Stimulated activated CD8-positive, alpha-beta memory T cell treated with anti-CD3 and anti-CD28 coated beads, Interleukin-15, amount 100 ng/mL, for 4 hours (primary cell): ENCODE measurements at places on chromosomes 11 and 22.

DNA sequence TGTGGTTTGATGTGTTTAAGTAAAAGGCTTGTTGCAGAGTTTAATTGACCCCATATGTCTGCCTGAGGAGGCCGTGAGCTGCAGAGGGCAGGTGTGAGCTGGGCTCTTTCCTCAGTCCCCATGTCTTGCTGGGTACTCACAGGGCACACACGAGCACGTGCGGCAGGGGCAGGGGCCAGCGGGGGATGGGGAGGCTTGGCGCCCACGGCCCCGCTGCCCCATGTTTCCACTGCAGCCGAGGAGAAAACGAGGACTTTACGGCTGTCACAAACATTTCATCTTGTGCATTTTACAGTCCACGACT, 24.7 kb upstream of the CCDC188 start:
- no peak for DNase-seq

- DNase-seq: no peak
Measured at GRCh38 chr11:7871056-7871455, 60.0 kb downstream of the OR10A6 start.

DNA sequence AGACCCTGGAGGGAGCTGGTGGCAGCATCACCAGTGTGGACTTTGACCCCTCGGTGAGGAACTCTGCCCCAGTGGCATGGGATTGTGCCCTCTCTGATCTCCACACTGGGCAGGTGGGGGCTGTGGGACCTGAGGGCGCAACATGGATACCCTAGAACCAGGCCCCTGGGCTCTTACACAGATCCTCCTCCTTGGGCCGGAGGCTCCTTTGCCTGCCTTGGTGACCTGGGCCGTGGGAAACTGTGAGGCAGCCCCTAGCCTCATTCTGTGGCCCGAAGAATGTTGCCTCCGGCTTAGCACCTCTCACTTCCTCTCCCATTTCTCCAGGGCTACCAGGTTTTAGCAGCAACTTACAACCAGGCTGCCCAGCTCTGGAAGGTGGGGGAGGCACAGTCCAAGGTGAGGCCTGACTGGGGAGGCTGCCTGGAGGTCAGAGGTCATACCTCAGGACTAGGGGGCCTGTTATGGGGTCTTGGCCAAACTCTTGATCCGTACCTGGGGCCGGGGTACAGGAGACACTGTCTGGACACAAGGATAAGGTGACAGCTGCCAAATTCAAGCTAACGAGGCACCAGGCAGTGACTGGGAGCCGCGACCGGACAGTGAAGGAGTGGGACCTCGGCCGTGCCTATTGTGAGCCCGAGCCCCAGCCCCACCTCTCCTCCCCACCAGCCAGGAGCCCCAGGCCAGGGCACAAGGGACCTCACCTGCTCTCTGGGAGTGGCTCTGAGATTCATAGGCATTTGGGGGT, 12.2 kb downstream of the ATG16L2 start:
- DNase-seq: no peak

- no peak for DNase-seq
Measured at GRCh38 chr11:20795005-20795404, 125.6 kb downstream of the NELL1 start.

DNA sequence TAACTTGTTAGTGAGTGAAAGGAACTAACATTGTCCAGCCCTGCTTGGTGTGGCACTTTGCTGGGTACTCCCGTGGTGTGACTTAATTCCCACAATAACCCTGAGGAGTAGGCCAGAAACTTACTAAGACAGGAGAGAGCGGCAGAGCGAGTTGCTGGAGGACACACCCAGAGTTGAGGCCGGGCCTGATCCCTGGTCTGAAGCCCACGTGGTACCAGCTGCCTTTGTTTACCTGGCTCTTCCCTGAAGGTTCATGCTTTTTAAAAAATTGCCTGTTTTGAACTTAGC, 594 bp downstream of the MPST start:
- DNase-seq: no peak

GRCh38 chr22:45441138-45441537, 27.6 kb downstream of the RIBC2 start:
- DNase-seq: no peak

DNA sequence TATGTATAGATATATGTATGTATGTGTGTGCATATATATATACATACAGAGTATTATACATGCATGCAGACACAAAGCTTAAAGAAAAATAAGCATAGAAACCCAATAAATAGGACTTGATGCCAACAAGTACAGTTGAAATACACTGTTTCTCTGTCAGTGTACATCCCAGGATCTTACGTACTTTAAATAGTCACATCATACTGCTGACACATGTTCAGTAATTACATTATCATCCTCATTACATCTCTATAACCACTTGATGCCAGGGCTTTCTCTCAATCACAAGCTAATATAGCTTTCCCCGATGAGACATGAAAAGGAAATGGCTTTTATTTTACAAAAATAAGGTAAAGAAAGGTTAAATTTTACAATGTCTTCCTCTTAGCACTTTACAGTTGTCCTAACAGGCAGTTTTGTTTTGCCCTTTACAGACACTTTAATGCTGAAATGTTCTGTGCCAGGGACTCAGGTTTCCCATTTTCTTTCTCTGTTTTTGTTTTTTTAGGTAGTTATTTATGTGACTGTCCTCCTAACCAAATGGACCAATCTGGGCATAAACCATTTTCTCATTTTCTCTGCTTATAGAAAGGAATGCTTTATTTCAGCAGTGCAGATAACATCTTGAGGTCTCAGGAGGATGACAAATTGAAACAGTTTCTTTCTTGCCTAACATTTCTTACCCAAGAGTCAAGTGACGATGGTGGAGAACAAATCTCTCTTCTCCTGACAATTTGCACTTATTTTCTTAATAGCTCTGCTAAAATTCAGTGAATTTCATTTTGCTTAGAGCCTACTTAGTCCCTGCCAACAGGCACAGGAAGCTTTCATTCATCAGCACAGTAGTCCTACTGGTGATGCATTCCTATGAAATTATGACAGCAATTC, 350.2 kb downstream of the TTC28 start:
- DNase-seq: no peak

DNA sequence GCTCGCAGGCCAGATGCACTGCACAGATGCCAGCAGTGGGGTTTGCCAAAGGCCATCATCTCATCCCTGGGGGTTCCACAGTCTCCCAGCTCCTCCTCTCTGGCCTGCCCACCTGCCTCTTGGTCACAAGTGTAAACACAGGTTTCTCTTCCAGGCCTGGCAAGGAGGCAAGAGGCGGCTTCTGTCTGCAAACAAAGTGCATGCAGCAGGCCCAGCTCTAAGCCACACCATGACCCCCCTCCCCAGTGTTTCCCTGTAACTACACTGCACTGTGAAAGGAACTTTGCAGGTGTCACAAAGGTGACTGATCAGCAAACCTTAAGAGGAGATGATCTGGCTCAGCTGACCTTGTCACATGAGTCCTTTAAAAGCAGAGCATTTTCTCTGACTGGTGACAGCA, 26.2 kb upstream of the SHISAL1 start:
- no peak for DNase-seq

- DNase-seq: no peak
Measured at GRCh38 chr11:59173080-59173963, 1.4 kb downstream of the DTX4 start.
